ENCODE measurements at places on chromosomes 2 and 18. TPM values are rescaled to one million over a fixed set of nuclear protein-coding genes. Genes with fewer than 3 reads are reported as not detected.

Gene SGO2
- total RNA-seq, result 10.7 TPM

Gene PMS1
- 31.3 TPM for total RNA-seq

Gene TUBA4B
- total RNA-seq, result not detected

Gene CYP27C1
- total RNA-seq, result 4.4 TPM

Gene SLC14A1
- total RNA-seq, result 4.0 TPM

Gene HOXD3
- total RNA-seq, result 1.9 TPM

Gene VWA3B
- total RNA-seq, result 0.10 TPM

Gene NT5DC4
- total RNA-seq, result 0.21 TPM

Gene OTOF
- 12.4 TPM for total RNA-seq

Gene PJVK
- 2.8 TPM for total RNA-seq

Gene TUBB8B
- not detected for total RNA-seq

Gene CRACDL
- total RNA-seq, result 5.7 TPM

Gene INHA
- 1.5 TPM for total RNA-seq

Gene FIGLA
- not detected for total RNA-seq

Gene ST8SIA5
- 9.0 TPM for total RNA-seq

Gene SCYGR2
- not detected for total RNA-seq

Gene RAB11FIP5
- 24.3 TPM for total RNA-seq

Gene IL1A
- total RNA-seq, result not detected

Gene CCDC93
- total RNA-seq, result 23.6 TPM

Gene CYP26B1
- 13.8 TPM for total RNA-seq

Gene RSAD2
- 2.6 TPM for total RNA-seq

Gene THSD7B
- total RNA-seq, result 9.8 TPM

Gene HOXD13
- not detected for total RNA-seq

Gene CTIF
- total RNA-seq, result 23.4 TPM

Gene MROH2A
- total RNA-seq, result 2.5 TPM

Gene DAPL1
- 3.5 TPM for total RNA-seq

Gene C1QL2
- not detected for total RNA-seq

Gene UGT1A8
- 0.31 TPM for total RNA-seq

Gene DUSP2
- total RNA-seq, result 8.0 TPM

Data from tongue (tissue), 3 donors.